ENCODE measurements at places on chromosomes 13 and 19.
A peak's percentile ranks its signal among the peaks of the same experiment; 100 is the strongest.

GRCh38 chr13:73822668-73823592 lies 311.3 kb downstream of the KLF12 start:
- no peak for DNase-seq

- no peak for DNase-seq
These were observed 108.1 kb upstream of the UBL3 start for GRCh38 chr13:29958476-29958875.

DNA sequence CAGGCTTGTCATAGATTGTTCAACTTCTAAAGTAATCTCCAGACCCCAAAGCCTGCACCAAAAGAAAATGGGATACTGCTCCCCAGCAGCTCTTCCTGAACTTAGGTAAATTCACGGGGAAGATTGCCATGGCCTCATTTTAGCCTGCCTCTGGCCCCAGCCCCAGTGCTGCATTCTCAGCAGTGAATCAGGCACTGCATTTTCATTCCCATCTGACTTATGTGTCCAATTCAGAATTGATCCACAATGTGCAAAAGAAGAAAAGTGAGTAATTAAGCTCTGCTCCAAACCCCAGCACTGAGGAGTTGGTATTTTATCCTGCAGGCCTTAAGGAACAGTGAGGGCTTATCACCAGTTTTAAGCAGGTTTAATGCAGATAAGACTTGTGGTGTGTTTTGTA lies 176.4 kb downstream of the KCTD12 start:
- peak; percentile 13 for DNase-seq

DNA sequence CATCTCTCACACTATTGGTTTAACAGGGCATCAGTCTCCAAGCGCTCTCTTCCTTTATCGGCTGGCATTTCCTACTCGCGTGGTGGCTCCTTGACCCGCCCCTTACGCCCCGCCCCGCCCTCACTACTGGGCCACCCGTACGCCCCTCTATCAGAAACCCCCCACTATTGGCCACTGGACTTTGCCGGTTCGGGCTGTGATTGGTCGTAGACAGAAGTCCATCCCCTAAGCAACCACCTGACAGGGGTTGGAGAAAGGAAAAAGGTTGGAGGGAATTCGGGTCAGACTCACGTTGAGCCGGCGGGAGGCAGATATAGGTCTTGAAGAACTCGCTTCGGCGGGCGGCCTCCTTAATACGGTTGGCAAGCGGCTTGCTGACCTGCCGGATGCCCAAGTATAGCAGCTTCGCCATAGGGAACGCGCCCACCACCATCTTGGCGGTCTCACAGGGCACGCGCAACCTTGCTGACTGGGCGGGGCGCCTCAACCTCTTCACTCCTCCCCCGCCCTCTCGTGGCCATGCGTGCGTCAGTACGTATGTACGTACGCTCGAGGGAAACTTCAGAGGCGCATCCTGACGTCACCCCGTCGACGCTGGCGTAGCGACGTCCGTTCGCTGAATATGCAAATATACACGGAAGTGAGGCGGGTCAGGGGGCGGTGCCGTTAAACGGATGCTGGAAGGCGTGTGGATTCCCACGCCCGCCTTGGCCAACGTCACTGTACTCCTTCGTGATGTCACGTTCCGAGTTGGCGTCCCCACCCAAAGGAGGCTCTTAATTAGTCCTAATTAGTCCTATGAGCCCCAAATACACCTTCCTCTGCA lies at the start of gene OPA3:
Gene OPA3, minus strand, starts transcription at position 471 of the 826 bp plus-strand sequence. Its CDS starts 38 bp downstream, at position 433.
- peak; percentile 100 for DNase-seq

All from hematopoietic multipotent progenitor cell treated with erythropoietin and hydrocortisone succinate and interleukin-3 and kit ligand, for 4 days (in vitro differentiated cells).